ENCODE measurements at places on chromosomes 4 and X.

DNA sequence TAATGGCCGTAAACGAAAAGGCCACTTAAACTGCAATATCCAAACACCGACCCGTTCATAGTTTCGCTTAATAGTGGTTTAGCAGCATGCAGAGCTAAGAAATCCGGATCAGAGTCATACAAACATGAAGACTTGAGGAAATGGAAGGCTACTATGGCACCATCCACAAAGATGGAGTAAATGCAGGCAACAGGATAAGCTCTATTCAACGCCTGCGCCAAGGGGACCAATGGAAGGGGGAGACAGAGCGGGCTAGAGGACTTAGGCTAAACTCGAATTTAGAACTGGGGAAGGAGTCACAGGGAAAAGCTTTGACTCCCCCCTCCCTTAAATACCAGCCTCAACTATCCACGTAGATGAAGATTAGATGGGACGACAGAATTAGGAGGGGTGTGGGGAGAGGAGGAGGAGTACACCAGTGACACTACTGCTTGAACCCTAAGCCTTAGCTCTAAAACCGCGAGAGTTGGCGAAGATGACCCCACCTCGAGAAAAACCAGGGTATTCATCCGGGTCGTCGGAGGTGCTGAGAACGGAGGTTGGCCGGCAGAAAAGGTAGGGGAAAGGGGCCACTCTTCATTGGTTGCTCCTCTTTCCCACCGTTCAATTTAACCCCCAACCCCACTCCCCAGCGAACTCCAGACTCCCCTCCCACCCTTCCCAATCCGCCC is 3.5 kb downstream of the HUWE1 start:
- H3K4me3 ChIP-seq, result peak overlapping the region; percentile 65
- no peaks in the 10 kb centered on the region for H3K36me3 ChIP-seq
- H3K4me1 ChIP-seq, result no peaks in the 10 kb centered on the region
- DNase-seq, result peak; percentile 65
- H3K27me3 ChIP-seq, result no peaks in the 10 kb centered on the region

- H3K27me3 ChIP-seq, result no peaks in the 10 kb centered on the region
- H3K27ac ChIP-seq, result no peak overlapping the region
- no peak overlapping the region for H3K4me3 ChIP-seq
- no peaks in the 10 kb centered on the region for H3K36me3 ChIP-seq
These were observed 53.3 kb upstream of the CCDC160 start for GRCh38 chrX:134183665-134184064.

DNA sequence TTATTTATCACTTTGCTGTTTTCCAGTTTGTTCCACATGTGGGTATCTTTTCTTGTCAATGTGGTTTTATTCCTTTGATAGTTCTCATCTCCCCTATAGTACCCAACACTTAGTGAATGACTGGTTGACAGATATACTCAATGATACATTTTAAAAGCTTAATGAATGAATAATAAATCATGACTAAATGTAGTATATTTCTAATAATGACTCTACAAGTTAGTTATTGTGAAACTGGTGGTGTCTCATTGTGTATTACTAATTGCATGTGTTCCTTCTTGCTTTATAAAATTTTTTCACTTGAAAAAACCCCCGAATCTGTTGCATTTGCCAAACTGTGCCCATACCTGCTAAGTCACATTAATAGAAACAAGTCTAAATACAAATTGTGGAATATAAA is 95.4 kb downstream of the MBNL3 start:
- H3K27me3 ChIP-seq, result no peaks in the 10 kb centered on the region
- no peaks in the 10 kb centered on the region for H3K4me1 ChIP-seq
- no peak overlapping the region for H3K4me3 ChIP-seq
- no peak for DNase-seq

- DNase-seq, result no peak
- no peaks in the 10 kb centered on the region for H3K27me3 ChIP-seq
- H3K27ac ChIP-seq, result no peak overlapping the region
- H3K4me1 ChIP-seq, result no peaks in the 10 kb centered on the region
- no peaks in the 10 kb centered on the region for H3K36me3 ChIP-seq
These were observed 10.9 kb upstream of the MXD4 start for GRCh38 chr4:2272828-2273120.

DNA sequence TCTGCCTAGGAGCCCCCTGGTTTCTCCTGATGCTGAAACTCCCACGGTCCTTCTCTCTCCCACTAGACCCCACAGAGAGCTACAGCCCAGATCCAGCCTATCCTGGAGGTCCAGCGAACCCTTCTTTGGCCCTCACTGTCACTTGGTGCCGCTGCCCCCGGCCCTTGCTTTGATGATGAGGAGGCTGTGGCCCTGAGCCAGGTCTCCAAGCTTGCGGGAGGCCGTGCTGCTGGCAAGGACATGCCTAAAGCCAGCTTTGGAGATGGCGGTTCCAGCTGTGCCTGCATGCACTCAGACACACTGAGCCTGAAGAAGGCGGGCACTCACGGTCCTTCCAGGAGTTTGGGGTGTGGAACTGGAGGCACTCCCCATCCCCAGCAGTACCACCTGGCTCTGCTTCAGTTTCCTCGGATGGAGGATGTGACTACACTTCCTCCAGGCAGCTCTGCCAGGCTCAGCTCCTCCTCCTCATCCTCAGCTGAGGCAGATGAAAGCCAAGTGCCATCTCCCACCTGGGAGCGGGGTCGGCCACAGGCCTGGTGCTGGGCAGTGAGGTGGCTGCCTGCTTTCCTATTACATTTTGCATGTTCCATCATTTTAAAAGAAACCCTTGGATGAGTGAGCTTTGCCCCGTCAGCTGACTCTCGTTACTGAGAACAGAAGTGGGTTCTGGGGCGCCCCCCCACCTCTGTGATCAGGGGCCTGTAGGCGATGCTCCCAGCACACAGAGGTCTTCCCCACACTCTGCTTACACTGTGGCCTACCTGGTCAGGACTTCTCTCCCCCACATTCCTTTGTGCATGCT is 9.0 kb downstream of the TNIP2 start:
- H3K4me3 ChIP-seq, result no peak overlapping the region
- peaks cover 13% of the 10 kb centered on the region for H3K4me1 ChIP-seq
- no peak for DNase-seq
- H3K27ac ChIP-seq, result no peak overlapping the region

DNA sequence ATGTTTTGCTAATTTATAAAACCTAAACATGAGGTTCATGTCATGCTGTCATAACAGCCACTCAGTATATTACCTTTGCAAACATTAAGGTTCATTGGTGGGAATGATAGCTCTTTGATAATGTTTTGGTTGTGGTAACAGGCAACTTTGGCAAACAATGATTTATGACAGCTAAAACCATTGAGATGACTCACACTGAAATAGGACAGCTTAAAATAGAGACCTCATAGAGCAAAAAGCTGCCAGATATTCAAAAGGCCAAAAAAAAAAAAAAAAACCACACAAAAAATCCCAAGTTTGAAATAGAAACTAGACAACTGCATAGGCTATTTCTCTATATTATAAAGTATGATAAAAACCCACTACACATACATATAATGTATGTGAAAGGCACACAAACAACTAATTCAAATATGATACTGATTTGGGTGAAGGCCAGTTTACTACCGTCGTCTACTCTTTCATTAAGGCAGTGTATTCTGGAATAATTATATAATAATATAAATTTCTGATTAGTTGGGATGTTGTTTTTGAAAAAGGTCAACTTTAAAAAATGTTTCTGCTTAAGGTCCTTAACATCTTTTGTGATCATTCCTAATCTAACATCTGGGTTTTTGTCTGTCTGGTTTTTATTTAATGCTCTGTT is 646.0 kb upstream of the PITX2 start:
- DNase-seq, result no peak
- no peak overlapping the region for H3K4me3 ChIP-seq
- H3K4me1 ChIP-seq, result no peaks in the 10 kb centered on the region
- no peak overlapping the region for H3K27ac ChIP-seq
- no peaks in the 10 kb centered on the region for H3K36me3 ChIP-seq
- no peaks in the 10 kb centered on the region for H3K27me3 ChIP-seq

DNA sequence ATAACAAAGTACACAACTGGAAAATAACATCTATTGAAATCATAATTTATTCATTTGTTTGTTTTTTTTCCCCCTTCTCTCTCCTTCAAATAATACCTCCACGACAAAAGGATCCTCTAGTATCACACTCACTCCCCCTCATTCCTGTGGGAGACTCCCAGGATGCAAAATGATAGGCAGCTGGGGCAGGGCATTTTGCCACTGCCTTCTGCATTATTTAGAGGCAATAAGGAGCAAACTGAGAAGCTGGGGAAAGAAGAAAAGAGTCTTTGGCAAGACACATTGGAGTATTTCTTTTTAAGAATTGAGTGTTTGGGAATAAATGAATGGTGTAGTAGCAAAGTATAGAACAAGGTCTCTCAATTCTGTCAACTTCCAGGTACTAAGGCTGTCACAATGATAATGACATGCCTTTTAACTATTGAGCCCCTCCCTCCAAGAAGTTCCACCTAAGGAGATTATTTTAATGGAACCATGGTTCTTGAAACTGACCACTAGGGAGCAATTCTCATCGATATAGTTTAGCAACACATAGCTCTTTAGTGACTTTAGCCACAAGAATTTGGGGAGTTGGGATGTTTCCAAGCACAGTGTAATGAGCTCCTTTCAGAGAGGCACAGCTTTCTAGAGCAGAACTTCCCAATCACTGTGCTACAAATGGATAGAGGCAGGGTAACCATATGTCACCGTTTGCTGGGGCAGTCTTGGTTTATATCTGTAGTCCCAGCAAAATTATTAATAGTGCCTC is 303.3 kb downstream of the FRMPD4 start:
- H3K36me3 ChIP-seq, result no peaks in the 10 kb centered on the region
- no peak overlapping the region for H3K27ac ChIP-seq
- no peak overlapping the region for H3K4me3 ChIP-seq
- DNase-seq, result no peak

DNA sequence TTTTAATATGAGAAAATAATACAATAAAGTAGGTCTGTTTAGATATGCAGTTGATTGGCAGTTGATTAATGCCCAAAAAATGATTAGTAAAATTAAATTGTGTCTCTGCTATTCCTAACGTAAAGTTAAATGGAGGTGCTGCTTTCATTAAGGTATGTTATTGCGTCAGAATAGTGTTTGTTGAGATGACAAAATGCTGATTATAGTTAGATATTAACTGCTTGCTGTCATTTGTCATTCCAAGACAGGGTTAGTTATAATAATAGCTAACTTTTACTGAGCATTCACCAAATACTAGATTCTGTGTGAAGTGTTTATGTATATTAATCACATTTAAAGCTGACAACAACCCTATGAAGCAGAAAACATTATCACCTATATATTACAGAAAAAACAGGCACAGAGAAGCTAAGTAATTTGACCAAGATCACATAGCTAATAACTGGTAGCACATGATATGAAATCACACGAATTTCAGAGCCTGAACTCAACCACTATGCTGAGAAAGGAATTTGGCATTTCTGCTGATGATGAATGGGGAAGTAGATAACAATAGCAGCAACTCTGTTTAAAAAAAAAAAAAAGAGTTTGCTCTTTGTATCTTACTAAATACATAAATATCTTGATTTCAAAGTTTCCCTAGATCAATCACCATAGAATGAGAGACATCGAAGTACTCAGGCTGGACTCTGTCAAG is 59.7 kb upstream of the WDR44 start:
- no peaks in the 10 kb centered on the region for H3K27me3 ChIP-seq
- H3K4me3 ChIP-seq, result no peak overlapping the region
- H3K27ac ChIP-seq, result no peak overlapping the region

GRCh38 chr4:1559896-1560650 is 124.0 kb downstream of the FAM53A start:
- H3K27ac ChIP-seq, result no peak overlapping the region
- H3K27me3 ChIP-seq, result peaks cover 91% of the 10 kb centered on the region
- no peak overlapping the region for H3K4me3 ChIP-seq
- DNase-seq, result no peak
- peaks cover 4% of the 10 kb centered on the region for H3K4me1 ChIP-seq

- no peak for DNase-seq
- no peak overlapping the region for H3K4me3 ChIP-seq
- H3K27me3 ChIP-seq, result peaks cover 4% of the 10 kb centered on the region
- no peak overlapping the region for H3K27ac ChIP-seq
- H3K36me3 ChIP-seq, result no peaks in the 10 kb centered on the region
- peaks cover 19% of the 10 kb centered on the region for H3K4me1 ChIP-seq
These were observed 3.5 kb upstream of the CDS1 start for GRCh38 chr4:84579403-84579776.

DNA sequence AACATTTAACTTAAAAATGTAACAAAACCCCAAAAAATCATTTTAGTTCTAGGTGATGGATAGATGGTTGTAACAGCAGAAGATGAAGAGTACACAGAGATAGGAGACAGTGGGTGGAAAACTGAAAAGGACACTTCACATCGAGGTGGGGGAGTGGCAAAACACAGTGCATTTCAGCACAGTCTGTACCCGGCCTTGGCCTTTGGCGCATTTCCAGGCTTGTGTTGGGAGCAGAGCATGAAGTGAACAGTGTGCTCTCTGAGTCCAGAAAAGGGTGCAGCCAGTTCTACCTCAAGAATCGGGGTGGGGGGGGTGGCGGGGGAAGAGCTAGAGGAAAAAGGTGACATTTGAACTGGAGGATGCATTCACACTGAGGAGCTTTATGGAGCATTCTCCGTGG is 4.3 kb downstream of the TSPYL2 start:
- peaks cover 43% of the 10 kb centered on the region for H3K4me1 ChIP-seq
- DNase-seq, result peak; percentile 92
- no peaks in the 10 kb centered on the region for H3K27me3 ChIP-seq
- peak overlapping the region; percentile 92 for H3K27ac ChIP-seq
- no peaks in the 10 kb centered on the region for H3K36me3 ChIP-seq
- H3K4me3 ChIP-seq, result peak overlapping the region; percentile 86

- no peak overlapping the region for H3K27ac ChIP-seq
- H3K27me3 ChIP-seq, result no peaks in the 10 kb centered on the region
- no peaks in the 10 kb centered on the region for H3K4me1 ChIP-seq
These were observed 51.5 kb downstream of the STARD8 start for GRCh38 chrX:68698942-68699341.

GRCh38 chr4:105150503-105150902 is 3.8 kb downstream of the TET2 start:
- no peak overlapping the region for H3K27ac ChIP-seq
- H3K27me3 ChIP-seq, result no peaks in the 10 kb centered on the region
- no peak for DNase-seq
- H3K4me1 ChIP-seq, result peaks cover 35% of the 10 kb centered on the region
- H3K36me3 ChIP-seq, result no peaks in the 10 kb centered on the region

DNA sequence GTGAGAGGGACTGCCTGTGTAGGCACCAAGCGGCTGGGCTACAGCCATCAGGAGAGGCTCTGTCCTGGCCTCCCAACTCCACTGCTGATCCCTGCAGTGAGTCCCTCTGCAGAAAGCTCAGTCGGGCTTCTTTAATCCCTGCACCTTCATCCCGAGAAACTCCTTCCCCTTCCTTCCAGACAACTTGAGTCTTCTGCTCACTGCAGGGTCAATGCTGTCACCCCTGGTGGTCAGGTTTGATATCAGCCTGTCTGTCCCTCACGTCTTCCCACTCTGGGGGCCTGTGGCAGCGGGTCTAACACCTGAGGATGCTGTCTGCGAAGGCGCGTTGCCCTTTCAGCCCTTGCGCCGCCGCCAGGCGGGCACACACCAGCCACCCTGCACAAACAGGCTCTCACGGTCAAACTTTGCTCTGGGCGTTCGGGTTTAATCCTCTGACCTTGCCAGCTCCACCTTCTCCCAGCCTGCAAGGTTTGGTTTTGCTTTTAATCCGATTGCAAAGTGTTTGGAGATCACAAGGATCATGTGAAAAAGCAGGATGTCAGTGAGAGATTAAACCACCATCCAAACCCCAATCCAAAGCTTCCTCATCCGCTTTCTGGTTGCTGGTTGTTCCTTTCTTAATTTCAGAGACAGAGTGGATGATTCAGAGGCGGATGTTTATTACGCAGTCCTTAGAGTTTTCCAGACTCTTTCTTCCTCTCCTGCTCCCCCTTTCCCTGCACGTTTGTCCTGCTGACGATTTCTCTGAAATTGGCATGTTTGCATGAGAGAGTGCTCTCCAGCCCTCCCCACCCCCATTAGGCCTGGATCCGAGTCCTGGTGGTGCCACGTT is 74.8 kb upstream of the SLC34A2 start:
- no peak overlapping the region for H3K4me3 ChIP-seq
- no peaks in the 10 kb centered on the region for H3K27me3 ChIP-seq
- no peaks in the 10 kb centered on the region for H3K36me3 ChIP-seq
- H3K4me1 ChIP-seq, result no peaks in the 10 kb centered on the region
- H3K27ac ChIP-seq, result no peak overlapping the region

Data from sigmoid colon (tissue), 7 donors.